ENCODE measurements at places on chromosomes 5 and 9. TPM values are rescaled to one million over a fixed set of nuclear protein-coding genes. Genes with fewer than 3 reads are reported as not detected.

The PRLR gene
- not detected for total RNA-seq

The CDH6 gene
- total RNA-seq = not detected

The PCDHB2 gene
- total RNA-seq = not detected

The TRMT10B gene
- total RNA-seq = 10.6 TPM

The KCNIP1 gene
- total RNA-seq = not detected

The PROB1 gene
- 4.1 TPM for total RNA-seq

The C9orf43 gene
- 0.74 TPM for total RNA-seq

The CA9 gene
- 4.9 TPM for total RNA-seq

The DNAJC25 gene
- total RNA-seq = 11.0 TPM

The OR13C3 gene
- total RNA-seq = not detected

The PCDHA12 gene
- not detected for total RNA-seq

The DDX31 gene
- total RNA-seq = 22.8 TPM

The ZNF366 gene
- not detected for total RNA-seq

The FAM169A gene
- 10.4 TPM for total RNA-seq

The F12 gene
- total RNA-seq = 7.9 TPM

The C9 gene
- total RNA-seq = not detected

The RAB3C gene
- total RNA-seq = not detected

The ADRB2 gene
- 0.98 TPM for total RNA-seq

The FAM153A gene
- 65.4 TPM for total RNA-seq

The COL5A1 gene
- total RNA-seq = 0.34 TPM

The ADAMTS16 gene
- not detected for total RNA-seq

The C7 gene
- total RNA-seq = not detected

The ANKRD34B gene
- not detected for total RNA-seq

The PHF24 gene
- not detected for total RNA-seq

The NME5 gene
- not detected for total RNA-seq

The FCN2 gene
- total RNA-seq = not detected

The GDA gene
- total RNA-seq = not detected

The CDH10 gene
- total RNA-seq = not detected

The CCIN gene
- total RNA-seq = not detected

The C5 gene
- total RNA-seq = 3.4 TPM

The CCDC171 gene
- 2.3 TPM for total RNA-seq

The LTC4S gene
- not detected for total RNA-seq

The FAM200C gene
- total RNA-seq = 0.83 TPM

The PDLIM4 gene
- total RNA-seq = not detected

The BAAT gene
- total RNA-seq = not detected

The SPRY4 gene
- total RNA-seq = 1.0 TPM

The GSN gene
- total RNA-seq = 2.2 TPM

The FOXD4L5 gene
- 0.11 TPM for total RNA-seq

The ORM2 gene
- total RNA-seq = not detected

The C5orf63 gene
- 9.5 TPM for total RNA-seq

The MRPL36 gene
- total RNA-seq = 80.1 TPM

The AIF1L gene
- 1.9 TPM for total RNA-seq

The LRRC19 gene
- not detected for total RNA-seq

The SPATA31A6 gene
- total RNA-seq = not detected

The SPINK7 gene
- total RNA-seq = not detected

The CSNK1G3 gene
- total RNA-seq = 36.1 TPM

The SPATA6L gene
- total RNA-seq = 0.43 TPM

The PRELID2 gene
- 2.7 TPM for total RNA-seq

The CCL28 gene
- total RNA-seq = 12.4 TPM
